Activated CD4-positive, alpha-beta T cell treated with anti-CD3 and anti-CD28 coated beads, Interleukin-2, amount 50 U/mL, for 24 hours (primary cell): ENCODE measurements at places on chromosomes 2 and 18.

- DNase-seq = no peak
Observed at GRCh38 chr2:236572482-236572881, 2.9 kb downstream of the ACKR3 start.

- no peak for DNase-seq
Observed at GRCh38 chr2:220281771-220282170, 654.3 kb downstream of the SLC4A3 start.

GRCh38 chr2:109726379-109727270 is 67.5 kb upstream of the RGPD5 start:
- DNase-seq = no peak

DNA sequence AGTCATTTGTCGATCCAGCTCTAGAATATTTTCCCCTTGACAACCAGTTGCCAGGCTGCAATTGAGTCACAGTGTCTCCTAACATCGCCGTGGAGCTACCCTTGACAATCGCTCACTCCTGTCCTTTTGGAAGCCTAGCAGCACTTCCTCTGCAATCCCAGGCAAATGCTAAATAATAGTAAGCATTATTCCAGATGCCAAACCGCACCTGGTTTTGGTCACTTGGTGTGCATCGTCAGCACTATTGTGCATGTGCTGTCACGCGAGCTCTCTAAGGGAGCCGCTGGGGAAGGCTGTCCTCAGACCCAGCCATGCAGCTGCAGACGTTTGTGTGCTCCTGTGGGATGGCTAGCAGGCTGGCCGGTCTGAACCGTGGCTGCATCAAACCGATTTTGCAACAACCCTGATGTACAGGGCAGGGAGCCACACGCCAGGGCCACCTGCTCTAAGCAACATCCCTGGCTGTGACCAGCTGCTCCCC is 549.5 kb upstream of the ID2 start:
- no peak for DNase-seq

- no peak for DNase-seq
Observed at GRCh38 chr2:199818754-199819153, 32.2 kb downstream of the FTCDNL1 start.

DNA sequence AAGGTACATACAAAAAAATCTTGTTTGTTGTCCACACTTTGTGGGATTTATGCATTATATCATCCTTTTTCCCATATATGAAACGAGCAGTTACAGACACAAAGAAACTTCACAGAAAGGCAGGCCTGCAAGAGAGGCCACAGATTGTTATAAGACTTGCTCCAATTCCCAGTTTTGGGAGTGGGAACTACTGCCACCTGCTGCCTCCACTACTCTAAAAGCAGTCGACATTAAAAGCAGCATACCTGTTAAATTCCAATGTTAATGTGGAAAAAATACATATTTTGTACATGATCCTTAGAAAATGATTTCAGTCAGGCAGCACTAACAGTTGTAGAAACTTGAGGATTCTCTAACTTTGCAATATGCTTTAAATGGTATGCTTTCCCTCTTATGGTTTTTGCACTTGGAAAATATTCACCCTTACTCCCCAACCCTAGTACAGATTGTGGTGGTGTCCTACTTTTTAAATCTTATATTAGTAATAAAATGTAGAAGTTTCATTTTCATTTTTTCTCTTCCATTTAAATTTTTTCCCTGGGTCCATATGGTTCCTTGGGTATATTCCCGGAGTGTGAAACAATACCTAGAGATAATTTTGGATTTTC is 37.9 kb downstream of the SLC38A11 start:
- DNase-seq = no peak

- no peak for DNase-seq
Observed at GRCh38 chr2:24082787-24083566, 1.7 kb downstream of the TP53I3 start.

GRCh38 chr2:38601463-38602135 is 1.1 kb downstream of the HNRNPLL start:
- DNase-seq = no peak

DNA sequence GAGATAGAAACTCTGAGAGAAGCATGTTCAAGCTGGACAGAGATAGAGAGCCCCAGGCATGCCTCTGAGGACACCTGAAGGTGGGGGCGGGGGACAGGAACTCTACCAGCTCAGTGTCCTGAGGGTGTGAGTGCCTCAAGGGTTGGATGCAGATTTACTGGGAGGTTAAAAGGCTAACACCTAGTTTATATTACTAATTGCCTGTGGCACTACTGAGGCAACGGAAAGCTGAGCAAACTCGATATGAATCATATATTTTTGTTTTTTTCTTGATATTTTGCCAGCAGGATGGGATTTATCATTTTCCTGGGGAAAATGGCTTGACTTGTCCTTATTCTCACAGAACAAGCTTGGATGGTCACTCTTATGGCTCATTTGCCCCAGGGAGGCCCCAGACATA is 319.5 kb downstream of the ALK start:
- DNase-seq = no peak

DNA sequence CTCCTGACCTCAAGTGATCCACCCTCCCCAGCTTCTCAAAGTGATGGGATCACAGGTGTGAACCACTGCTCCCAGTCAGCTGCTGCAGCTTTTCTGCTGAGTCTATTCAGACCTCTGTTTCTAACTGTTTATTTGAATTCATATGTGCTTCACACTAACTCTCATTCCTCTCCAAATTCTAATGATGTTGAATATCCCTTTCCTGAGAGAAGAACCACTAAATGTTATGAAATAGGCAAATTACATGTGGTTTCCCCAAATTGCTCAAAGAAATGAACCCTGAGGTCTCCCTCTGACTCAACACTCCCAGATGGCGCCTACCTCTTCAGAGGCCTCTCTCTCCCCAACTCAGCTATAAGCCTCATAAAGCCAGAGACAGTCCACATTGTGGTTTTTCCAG is 98.6 kb downstream of the IRS1 start:
- no peak for DNase-seq

GRCh38 chr18:21669736-21670285 is 34.8 kb downstream of the ABHD3 start:
- no peak for DNase-seq

GRCh38 chr2:96637385-96638143 is 548 bp downstream of the KANSL3 start:
- DNase-seq = peak; percentile 67

GRCh38 chr2:227312579-227312978 is 12.5 kb upstream of the MFF start:
- DNase-seq = no peak

DNA sequence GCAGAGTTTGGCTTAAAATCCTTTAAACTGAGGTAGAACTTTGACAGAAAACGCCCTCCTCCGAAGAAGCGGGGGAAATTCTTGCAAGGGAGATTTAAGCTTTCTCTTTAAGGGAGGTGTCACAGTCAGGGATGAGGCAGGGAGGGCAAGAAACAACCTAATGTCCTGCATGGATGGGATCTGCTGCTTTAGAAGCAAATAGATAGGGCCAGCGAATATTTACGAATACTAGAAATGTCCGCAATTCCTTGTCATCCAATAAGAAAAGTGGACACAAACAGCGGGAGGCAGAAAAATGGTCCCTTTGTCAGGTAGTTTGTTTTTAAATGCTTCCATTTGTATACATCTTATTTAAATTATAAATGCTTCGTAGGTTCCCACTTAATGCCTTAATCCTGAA is 12.0 kb downstream of the MEIS1 start:
- no peak for DNase-seq

- no peak for DNase-seq
Observed at GRCh38 chr2:225355788-225356187, 43.7 kb upstream of the NYAP2 start.

DNA sequence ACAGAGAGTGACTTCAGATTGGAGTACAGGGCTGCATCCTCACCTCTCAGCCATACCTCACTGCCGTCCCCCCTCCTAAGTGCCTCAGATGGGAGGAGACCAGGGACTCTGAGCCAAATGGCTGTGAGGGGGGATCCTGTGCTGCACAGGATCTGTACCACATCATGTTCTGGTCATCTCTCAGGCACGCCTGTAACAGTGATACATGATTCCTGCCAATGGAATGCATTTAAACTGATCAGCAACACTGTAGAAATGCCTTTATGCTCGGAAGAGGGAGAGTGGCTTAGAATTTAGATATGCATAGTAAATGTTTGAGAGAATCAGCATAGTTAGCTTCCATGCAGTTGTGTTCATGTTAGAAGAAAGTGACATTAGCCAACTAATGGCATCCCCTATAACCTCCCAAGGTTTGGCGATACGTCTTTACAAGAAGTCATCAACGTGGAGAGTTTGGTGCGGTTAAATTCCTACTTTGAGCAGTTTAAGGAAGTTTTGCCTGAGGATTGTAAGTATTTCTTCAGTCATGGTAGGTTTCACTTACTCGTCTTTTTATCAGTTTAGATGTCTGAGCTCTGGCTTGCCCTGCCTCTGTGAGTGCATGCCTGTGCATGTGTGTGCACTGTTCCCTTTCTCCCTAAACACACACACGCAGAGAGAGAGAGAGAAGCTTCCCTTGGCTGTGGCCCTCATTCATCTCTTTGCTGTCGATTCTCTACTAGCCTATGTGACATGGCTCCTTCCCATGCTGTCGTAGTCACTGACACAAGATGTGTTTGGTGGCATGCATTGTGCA is 40.0 kb downstream of the COA5 start:
- DNase-seq = no peak

GRCh38 chr18:23412351-23412964 is 40.6 kb upstream of the RIOK3 start:
- no peak for DNase-seq

GRCh38 chr2:216130346-216130971 is 21.3 kb downstream of the XRCC5 start:
- no peak for DNase-seq

- no peak for DNase-seq
Observed at GRCh38 chr2:18178736-18179349, 300.4 kb downstream of the KCNS3 start.

DNA sequence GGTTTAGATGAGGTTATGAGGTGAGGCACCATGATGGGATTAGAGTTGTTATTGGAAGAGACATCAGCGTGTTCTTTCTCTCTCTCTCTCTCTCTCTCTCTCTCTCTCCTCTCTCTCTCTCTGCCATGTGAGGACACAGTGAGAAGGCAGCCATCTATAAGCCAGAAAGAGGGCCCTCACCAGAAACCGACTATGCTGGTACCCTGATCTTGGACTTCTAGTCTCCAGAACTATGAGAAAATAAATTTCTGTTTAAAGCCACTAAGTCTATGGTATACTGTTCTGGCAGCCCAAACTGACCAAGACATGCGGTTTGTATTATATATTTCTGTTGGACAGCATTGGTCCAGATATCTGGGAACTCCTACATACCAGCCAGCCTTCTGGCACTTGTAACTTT is 3.5 kb upstream of the LIPG start:
- DNase-seq = no peak

DNA sequence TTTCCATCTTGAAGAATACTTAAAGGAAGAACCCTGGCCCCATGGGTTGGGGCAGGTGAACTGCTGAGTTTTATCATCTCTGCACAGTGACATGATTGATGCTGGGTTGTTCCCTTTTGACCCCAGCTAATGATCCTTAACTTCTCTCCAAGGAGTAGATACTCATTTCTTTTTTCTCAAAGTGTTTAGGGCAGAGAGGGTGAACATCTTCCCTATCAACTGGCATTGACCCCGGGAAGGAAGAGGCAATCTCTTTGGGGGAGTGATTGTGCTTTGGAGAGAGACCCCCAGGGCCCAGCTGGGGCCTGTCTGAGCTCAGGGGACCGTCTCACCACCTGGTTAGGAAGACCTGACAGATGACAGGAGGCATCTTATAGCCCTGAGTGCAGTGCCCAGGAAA is 190.6 kb downstream of the FHOD3 start:
- no peak for DNase-seq

DNA sequence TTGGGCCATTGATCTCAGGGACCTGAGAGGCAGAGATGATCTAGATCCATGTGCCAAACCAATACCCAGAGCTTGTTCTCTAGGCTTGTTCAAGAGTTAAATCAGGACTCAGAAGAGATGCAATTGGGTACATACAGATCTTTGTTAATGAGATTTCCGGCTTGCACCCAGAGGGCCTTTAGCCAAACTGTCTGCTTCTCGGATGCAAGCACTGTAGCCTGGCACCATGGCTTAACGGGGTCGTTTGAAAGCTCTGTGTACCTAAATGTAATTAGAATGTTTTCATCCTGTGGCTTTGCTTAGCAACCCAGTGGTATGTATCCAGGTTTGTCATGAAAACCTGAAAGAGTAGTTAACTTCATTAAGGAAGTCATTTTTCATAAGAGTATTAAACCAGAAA is 94.2 kb downstream of the TPGS2 start:
- no peak for DNase-seq

GRCh38 chr18:76425146-76426131 is 69.6 kb downstream of the ZNF516 start:
- DNase-seq = no peak

DNA sequence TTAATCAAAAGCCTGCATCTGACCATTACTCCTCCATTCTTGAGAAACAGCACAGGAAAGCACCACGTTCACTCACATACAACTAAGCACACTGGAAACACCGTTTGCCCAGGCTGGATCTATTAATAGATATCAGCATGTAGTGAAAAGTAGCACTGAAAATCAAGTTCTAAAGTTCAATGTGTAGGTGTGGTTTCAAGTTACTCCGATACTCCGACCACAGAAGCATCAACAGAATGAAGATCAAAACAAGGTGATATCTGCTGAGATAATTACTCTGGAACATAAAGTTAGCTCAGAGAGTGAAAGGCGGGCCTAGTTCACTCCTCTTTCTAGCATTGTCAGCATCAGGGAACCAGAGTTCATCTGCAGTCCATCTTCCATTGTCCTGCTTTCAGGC is 1367.4 kb upstream of the ACVR2A start:
- no peak for DNase-seq

- no peak for DNase-seq
Observed at GRCh38 chr18:3405713-3406112, 44.3 kb upstream of the TGIF1 start.

- no peak for DNase-seq
Observed at GRCh38 chr2:197258580-197258979, 52.0 kb downstream of the ANKRD44 start.

DNA sequence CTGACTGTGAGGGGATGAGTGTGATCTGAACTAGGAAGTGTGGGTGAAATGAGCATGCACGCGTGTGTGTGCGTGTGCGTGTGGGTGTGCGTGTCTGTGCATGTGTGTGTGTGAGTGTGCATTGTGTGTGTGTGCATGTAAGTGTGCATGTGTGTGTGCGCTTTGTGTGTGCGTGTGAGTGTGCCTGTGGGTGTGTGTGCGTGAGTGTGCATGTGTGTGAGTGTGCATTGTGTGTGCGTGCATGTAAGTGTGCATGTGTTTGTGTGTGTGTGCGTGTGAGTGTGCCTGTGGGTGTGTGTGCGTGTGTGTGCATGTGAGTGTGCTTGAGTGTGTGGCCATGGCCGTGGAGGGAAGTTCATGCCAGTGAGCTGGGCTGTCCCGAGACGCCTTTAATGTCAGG is 76.3 kb downstream of the RTP5 start:
- no peak for DNase-seq

DNA sequence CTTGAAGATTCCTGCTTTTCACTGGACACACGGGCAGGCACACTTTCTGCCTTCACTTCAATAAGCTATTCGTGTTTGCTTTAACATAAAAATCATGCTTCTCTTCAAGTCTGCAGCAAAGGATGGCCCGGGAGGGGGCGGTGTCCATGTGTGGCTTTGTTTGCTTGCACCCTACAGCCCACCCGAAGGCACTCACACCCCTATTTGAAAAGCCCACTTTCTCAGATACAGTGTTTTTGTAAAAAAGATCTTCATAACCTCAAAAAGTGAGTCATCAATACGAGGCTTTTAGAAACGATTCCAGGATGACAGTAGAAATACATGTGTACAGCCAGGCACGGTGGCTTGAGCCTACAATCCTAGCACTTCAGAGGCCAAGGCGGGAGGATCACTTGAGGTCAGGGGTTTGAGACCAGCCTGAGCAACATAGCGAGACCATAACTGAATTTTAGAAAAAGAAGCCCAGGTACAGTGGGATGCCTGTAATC is 36.5 kb upstream of the HPCAL1 start:
- DNase-seq = no peak
